ENCODE measurements at places on chromosomes 3 and 15. TPM values are rescaled to one million over a fixed set of nuclear protein-coding genes. Genes with fewer than 3 reads are reported as not detected.

Gene CCDC50
- polyA plus RNA-seq = 9.5 TPM

Gene SAXO2
- polyA plus RNA-seq = not detected

GRCh38 chr3:62128051-62128450 lies 245.3 kb downstream of the FEZF2 start:
- DNase-seq = no peak

- DNase-seq = no peak
Measured at GRCh38 chr15:52020221-52021085, 1.4 kb downstream of the MAPK6 start.

GRCh38 chr3:65672871-65673815 lies 365.6 kb downstream of the MAGI1 start:
- DNase-seq = no peak

Data from CD14-positive monocyte (primary cell).